ENCODE measurements at places on chromosomes 4 and X. TPM values are rescaled to one million over a fixed set of nuclear protein-coding genes. Genes with fewer than 3 reads are reported as not detected.

DNA sequence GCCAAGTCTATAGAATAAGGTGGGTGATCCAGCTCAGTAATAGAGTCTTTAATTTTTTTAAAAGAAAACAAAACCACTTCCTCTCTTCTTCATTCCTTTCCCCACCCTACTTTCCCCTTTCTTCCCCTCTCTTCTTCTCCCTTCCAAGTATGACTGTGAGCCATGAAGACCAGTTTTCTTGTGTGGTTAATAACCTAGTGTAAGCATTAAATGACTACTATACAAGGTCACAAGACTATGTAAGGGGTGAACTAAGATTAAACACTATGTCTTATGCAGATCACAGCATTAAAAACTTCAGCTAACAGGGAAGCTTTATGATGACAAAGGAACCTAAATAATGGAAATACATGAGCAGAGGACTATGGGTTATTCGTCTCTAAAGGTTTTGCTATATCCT lies 135.4 kb downstream of the GUCY2F start:
- no peaks in the 10 kb centered on the region for H3K27me3 ChIP-seq
- no peaks in the 10 kb centered on the region for H3K4me1 ChIP-seq
- no peak overlapping the region for H3K4me3 ChIP-seq

- no peaks in the 10 kb centered on the region for H3K4me1 ChIP-seq
- no peak overlapping the region for H3K4me3 ChIP-seq
- no peaks in the 10 kb centered on the region for H3K36me3 ChIP-seq
- no peak overlapping the region for H3K27ac ChIP-seq
- DNase-seq = no peak
- no peaks in the 10 kb centered on the region for H3K27me3 ChIP-seq
Observed at GRCh38 chr4:127196655-127197352, 436.0 kb upstream of the INTU start.

Gene CHRDL1
- 17.8 TPM for total RNA-seq

DNA sequence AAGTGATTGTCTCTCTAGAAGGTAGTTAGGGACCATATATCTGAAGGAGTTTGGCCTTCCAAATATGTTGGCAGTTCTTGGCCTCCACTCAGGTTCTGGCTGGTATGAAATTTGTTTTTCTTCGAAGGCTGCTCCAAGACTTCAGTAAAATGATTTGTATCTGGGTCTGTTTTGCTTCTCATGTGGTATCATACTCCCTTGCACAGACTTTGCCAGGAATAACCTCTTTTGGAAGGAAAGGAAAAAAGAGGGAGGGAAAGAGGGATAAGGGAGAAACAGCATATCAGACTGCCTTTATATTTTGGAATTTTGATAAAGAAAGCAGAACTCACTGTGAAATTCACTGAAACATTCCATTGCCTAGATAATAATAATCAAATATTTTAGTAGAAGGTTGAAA lies 242.1 kb upstream of the HHIP start:
- no peaks in the 10 kb centered on the region for H3K27me3 ChIP-seq
- H3K4me1 ChIP-seq = no peaks in the 10 kb centered on the region
- H3K27ac ChIP-seq = no peak overlapping the region
- H3K36me3 ChIP-seq = no peaks in the 10 kb centered on the region

DNA sequence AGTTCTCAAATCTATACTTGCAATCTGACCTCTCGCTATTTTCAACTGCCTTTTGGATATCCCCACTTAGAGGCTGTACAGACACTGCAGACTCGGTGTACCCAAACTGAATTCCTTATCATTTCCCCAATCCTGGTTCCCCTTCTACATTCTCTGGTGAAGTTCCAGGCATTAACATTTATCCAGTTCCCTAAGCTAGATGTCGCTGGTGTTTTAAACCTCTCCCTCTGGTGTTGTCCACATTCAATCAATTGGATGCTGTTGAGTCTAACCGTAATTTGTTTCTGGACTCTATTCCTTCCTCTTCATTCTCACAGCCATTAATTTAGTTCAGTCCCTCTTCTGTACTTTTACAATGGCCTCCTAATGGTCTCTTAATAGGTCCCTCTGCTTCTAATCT lies 7.2 kb upstream of the STK26 start:
- DNase-seq = no peak
- H3K4me1 ChIP-seq = peaks cover 14% of the 10 kb centered on the region
- no peaks in the 10 kb centered on the region for H3K27me3 ChIP-seq
- H3K27ac ChIP-seq = no peak overlapping the region
- no peaks in the 10 kb centered on the region for H3K36me3 ChIP-seq
